ENCODE measurements at places on chromosomes 11 and 22. TPM values are rescaled to one million over a fixed set of nuclear protein-coding genes. Genes with fewer than 3 reads are reported as not detected.
A peak's percentile ranks its signal among the peaks of the same experiment; 100 is the strongest.

The PIH1D2 gene
- total RNA-seq: 0.82 TPM

DNA sequence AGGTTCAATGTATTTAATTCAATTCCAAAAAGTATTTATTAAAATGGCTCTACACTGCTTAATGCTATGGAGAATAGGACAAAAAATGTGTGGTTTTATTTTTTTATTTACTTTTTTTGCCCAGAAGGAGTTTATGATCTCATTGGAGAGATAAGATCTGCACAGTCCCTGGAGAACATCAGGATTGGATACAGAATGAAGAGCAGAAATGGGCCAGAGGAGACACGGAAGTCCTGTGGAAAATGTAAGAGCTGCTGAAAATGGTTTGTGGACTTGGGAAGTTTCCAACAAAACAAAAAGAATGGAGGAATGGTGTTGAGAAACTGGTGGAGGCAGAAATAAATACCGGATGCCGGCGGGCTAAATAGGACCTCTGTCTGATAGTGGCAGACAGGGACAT lies 554.6 kb downstream of the OPCML start:
- H3K36me3 ChIP-seq: no peaks in the 10 kb centered on the region
- DNase-seq: no peak
- no peak overlapping the region for H3K27ac ChIP-seq
- no peak overlapping the region for H3K4me3 ChIP-seq

- no peaks in the 10 kb centered on the region for H3K36me3 ChIP-seq
- H3K27ac ChIP-seq: no peak overlapping the region
- H3K4me3 ChIP-seq: no peak overlapping the region
- H3K27me3 ChIP-seq: peaks cover 55% of the 10 kb centered on the region
Observed at GRCh38 chr11:18203723-18204122, 31.1 kb downstream of the MRGPRX4 start.

DNA sequence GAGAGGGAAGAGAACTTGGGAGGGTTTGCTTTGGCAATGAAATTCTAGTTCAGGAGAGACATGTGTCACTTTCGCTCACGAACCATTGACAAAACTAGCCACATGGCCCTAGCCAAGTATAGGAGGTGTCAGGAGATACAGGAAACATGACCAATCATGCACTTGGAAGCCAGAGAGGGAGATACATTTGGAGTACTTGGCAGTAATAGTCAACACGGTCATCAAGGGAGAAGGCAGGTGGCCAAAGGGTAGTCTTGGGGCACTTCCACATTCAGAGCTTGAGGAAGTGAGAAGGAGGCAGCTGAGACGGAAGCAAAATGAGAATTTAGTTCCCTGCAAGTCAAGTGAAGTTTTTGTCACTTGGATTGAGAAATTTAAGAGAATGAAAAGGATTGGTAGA lies 26.4 kb upstream of the KIRREL3 start:
- H3K4me3 ChIP-seq: no peak overlapping the region
- no peaks in the 10 kb centered on the region for H3K4me1 ChIP-seq
- no peak overlapping the region for H3K27ac ChIP-seq
- H3K27me3 ChIP-seq: no peaks in the 10 kb centered on the region
- H3K36me3 ChIP-seq: no peaks in the 10 kb centered on the region

- H3K27me3 ChIP-seq: no peaks in the 10 kb centered on the region
- no peak for DNase-seq
- H3K27ac ChIP-seq: no peak overlapping the region
- H3K36me3 ChIP-seq: no peaks in the 10 kb centered on the region
- no peaks in the 10 kb centered on the region for H3K4me1 ChIP-seq
- H3K4me3 ChIP-seq: no peak overlapping the region
Observed at GRCh38 chr22:32854351-32854804, 52.9 kb downstream of the TIMP3 start.

The SLN gene
- total RNA-seq: not detected

The CHRNA10 gene
- total RNA-seq: 1.0 TPM

- H3K27me3 ChIP-seq: no peaks in the 10 kb centered on the region
- H3K27ac ChIP-seq: no peak overlapping the region
Observed at GRCh38 chr11:33320814-33321330, 63.7 kb downstream of the HIPK3 start.

DNA sequence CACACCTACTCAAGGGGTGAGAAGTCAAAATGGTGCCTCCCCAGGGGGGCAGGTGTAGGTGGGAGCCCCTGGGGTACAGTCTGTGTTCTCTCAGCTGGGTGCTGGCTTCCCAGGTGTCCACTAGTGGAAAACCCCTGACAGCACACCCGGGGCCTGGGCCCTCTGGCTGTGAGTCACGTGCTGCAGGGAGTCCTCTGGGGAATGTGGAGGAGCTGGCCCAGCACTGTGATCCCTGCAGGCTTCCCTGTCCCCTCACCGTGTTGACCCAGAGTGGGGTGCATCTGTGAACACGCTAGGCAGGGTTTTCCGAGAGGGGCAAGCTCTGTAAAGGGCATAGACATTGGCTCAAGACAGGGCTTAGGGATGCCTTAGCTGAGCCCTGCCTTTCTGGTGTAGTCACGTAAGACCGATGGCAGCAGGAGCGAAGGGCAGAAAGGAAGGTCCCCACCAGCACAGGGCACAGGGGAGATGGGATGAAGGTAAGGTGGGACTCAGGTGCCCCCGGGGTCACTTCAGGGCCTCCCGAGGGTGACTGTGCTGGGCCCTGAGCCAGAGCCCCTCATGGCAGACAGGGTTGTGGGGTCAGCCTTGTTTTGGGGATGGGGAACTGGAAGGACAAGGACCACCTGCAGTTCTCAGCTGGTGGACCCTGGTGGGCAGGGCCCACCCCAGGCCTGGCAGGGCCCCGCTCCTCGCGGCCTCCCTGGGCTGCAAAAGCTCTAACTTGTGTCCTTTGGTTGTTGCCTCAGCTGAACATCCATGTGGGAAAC lies 14.1 kb downstream of the DERL3 start:
- no peak overlapping the region for H3K4me3 ChIP-seq
- H3K27ac ChIP-seq: no peak overlapping the region
- H3K4me1 ChIP-seq: peaks cover 8% of the 10 kb centered on the region
- DNase-seq: no peak

The OR52E8 gene
- total RNA-seq: not detected

The TNNI2 gene
- not detected for total RNA-seq

The DEFB108B gene
- not detected for total RNA-seq

- H3K27ac ChIP-seq: no peak overlapping the region
- H3K36me3 ChIP-seq: no peaks in the 10 kb centered on the region
- no peaks in the 10 kb centered on the region for H3K4me1 ChIP-seq
Observed at GRCh38 chr11:19864141-19865140, 151.8 kb downstream of the NAV2 start.

GRCh38 chr11:12377106-12377823 lies at the start of gene PARVA:
TSS of gene PARVA (plus strand) at chr11:12377571. CDS start at chr11:12377648, 77 bp downstream.
- no peak within 1 kb of the TSS for H3K27ac ChIP-seq
- no peaks in the 10 kb centered on the region for H3K36me3 ChIP-seq
- peaks cover 3% of the 10 kb centered on the region for H3K4me1 ChIP-seq
- peak within 1 kb of the TSS; percentile 69 for H3K4me3 ChIP-seq
- no peak for DNase-seq

- no peaks in the 10 kb centered on the region for H3K36me3 ChIP-seq
- H3K4me1 ChIP-seq: no peaks in the 10 kb centered on the region
- no peaks in the 10 kb centered on the region for H3K27me3 ChIP-seq
- DNase-seq: no peak
- no peak overlapping the region for H3K4me3 ChIP-seq
- H3K27ac ChIP-seq: no peak overlapping the region
Observed at GRCh38 chr11:131998020-131998419, 627.6 kb downstream of the NTM start.

DNA sequence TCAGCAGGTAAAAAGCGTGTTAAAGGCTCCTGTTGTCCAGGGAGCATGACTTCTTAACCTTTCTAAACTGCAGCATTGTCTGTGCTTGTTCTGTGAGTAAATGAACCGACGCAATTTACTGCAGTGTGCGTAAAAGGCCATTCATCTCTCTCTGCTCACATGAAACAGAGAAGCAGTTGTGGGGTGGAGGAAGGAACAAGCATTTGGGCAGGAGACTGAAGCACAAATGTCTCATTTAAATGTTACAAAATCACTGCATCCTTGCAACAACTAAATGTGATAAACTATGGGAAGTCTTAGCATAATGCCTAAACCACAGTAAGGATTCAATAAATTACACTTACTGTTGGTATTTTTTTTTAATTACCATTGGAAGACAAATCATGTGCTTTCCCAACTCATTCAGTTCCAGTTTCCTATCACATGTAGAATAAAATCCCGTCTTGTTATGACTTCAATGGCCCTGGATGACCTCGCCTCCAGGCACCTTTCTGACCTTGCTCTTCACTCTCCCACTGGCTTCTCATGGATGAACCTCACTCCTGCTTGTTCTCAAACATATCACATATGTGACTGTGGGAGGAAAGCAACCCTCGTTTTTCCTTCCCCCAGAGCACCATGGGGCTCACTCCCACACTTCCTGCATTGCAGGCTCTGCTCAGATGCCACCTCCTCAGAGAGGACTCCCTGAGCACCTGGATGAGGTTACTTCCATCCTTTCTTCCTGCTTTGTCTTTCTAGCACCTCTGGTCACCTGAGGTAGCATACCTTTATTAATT lies 21.6 kb upstream of the RFPL2 start:
- no peaks in the 10 kb centered on the region for H3K4me1 ChIP-seq
- H3K36me3 ChIP-seq: no peaks in the 10 kb centered on the region
- H3K4me3 ChIP-seq: no peak overlapping the region
- no peak overlapping the region for H3K27ac ChIP-seq
- no peak for DNase-seq

GRCh38 chr11:68509066-68509465 lies 48.5 kb downstream of the PPP6R3 start:
- no peaks in the 10 kb centered on the region for H3K27me3 ChIP-seq
- no peak overlapping the region for H3K4me3 ChIP-seq
- H3K27ac ChIP-seq: no peak overlapping the region
- no peak for DNase-seq
- H3K4me1 ChIP-seq: peaks cover 58% of the 10 kb centered on the region

The NEU3 gene
- 13.0 TPM for total RNA-seq

DNA sequence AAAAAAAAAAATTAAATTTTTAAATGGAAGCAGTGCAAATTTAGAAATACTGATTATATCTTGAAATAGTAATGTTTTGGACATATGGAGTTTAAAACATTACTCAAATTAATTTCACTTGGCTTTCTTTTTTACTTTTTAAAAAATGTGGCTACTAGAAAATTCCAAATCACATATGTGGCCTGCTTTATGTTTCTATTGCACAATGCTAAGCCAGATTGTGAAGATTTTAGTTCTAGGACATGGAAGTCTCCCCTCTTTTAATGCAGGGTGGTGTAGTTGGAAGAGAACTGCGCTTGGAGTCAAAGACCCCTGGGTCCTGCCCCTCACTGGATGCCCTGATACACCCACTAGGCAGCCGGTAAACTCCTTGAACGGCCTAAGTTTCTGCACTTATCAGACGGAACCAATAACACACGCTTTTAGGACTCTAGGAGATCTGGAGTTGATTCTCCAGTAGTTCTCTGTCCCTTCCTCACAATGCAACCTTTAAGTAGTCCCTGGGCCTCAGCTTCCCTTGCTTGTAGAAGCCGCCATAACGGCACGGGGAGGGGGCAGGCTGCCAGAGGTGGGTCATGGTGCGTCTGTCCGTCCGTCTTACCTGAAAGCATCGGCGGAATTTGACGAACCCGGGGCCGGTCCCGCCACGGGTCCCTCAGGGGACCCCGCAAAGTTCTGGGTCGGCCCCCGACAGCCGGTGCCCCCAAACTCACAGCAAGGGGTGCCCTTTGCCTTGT lies 505 bp downstream of the FAM227A start:
- peaks cover 15% of the 10 kb centered on the region for H3K4me1 ChIP-seq
- DNase-seq: no peak
- H3K27me3 ChIP-seq: no peaks in the 10 kb centered on the region
- peaks cover 2% of the 10 kb centered on the region for H3K36me3 ChIP-seq

DNA sequence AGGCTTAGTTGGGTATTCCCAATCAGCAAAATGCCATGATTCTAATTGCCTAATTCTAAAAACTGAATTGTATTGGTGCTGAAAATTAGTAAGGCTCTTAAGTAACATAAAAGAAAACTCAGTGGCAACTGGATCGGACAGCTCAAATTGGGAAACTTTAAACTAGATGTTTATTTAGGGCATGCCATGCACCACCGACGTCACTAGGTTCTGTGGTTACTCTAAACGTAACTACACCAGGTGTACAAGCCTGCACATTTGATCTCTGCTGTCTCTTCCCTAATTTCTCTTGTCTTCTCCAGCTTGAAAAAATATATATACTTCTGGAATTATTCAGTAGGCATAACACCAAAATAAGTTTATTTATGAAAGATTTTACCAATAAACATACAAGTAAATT lies 378.2 kb downstream of the DCDC1 start:
- no peak overlapping the region for H3K27ac ChIP-seq
- DNase-seq: no peak
- no peaks in the 10 kb centered on the region for H3K27me3 ChIP-seq
- no peaks in the 10 kb centered on the region for H3K36me3 ChIP-seq
- no peaks in the 10 kb centered on the region for H3K4me1 ChIP-seq

DNA sequence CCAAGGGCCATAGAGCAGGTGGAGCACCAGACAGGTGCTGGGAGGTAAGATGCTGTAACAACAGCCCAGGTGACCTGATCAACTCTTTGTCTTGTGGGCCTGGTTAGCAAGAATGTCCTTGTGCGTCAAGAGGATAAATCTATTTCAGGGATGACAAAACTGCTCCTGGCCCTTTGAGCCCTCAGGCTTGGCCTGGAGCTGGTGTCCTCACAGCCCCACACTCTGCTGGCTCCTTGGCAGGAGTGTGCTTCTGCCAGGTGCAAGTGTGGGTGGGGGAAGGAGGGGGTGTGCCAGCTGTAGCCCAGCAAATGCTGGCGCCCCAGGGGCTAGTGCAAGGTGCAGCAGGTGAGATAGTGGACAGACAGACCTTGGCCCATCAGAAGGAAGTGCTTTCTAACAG lies 19.5 kb downstream of the AMPD3 start:
- H3K27ac ChIP-seq: no peak overlapping the region
- no peak for DNase-seq
- peaks cover 20% of the 10 kb centered on the region for H3K36me3 ChIP-seq
- H3K4me1 ChIP-seq: peaks cover 14% of the 10 kb centered on the region

The IGLL1 gene
- not detected for total RNA-seq

DNA sequence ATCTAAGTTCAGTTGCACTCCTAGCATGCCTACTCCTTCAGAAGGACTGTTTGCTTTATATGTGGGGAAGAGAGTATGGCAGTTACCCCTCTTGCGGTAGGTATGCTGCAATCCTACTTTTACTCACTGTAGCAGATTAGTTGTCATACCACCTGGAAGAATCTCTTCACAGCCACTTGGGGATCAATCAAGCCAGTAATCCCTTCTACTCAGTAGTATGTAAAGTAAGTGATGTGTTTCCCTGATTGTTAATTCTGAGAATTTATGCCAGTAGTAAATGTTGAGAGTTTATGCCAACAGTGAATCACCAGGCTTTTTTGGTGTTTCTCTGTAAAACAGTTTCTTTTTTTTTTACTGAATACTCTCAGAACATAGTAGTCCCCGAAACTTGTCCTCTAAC lies 34.4 kb downstream of the PRMT3 start:
- no peaks in the 10 kb centered on the region for H3K27me3 ChIP-seq
- H3K27ac ChIP-seq: no peak overlapping the region
- H3K36me3 ChIP-seq: peaks cover 42% of the 10 kb centered on the region
- peaks cover 9% of the 10 kb centered on the region for H3K4me1 ChIP-seq
- no peak for DNase-seq
